ENCODE measurements at places on chromosomes 7 and 10.

- no peak for DNase-seq
Observed at GRCh38 chr10:12337453-12338372, 11.6 kb upstream of the CAMK1D start.

GRCh38 chr10:69279110-69279509, 814 bp downstream of the HK1 start:
- no peak for DNase-seq

- no peak for DNase-seq
Observed at GRCh38 chr10:63883861-63884260, 362.7 kb downstream of the REEP3 start.

DNA sequence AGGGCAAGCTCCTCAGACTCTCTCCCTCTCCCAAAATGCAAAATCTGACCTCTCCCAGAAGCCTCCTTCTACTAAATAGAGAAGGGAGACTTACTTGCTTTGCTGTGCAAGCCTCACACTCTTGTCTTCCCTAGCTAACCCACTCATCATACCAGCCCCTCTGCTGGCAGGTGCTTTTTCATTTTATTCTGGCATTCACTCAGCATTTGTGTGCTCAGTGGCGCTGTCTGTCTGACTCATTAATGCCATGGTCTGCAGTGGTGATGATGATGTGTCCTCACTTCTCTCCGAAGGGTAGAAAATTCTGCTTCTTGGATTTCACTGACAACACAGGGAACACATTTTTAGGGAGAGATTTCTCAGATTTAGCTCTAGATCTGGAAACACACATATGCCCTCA, 22.0 kb upstream of the BTRC start:
- DNase-seq, result no peak

DNA sequence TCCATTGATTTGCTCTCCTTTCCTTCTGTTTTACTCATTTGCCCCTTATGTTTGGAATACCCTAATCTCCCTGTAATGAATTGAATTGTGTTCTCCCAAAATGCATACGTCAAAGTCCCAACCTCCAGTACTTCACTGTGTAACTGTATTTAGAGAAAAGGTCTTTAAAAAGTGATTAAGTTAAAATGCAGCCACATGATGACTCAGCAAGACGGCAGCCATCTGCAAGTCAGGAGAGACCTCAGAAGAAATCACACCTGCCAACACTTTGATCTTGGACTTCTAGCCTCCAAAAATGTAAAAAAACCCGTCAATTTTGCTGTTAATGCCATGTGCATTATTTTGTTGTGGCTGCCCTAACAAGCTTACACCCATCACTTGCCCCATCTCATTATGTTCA, 85.3 kb upstream of the PCLO start:
- no peak for DNase-seq

GRCh38 chr7:132257253-132257652, 319.0 kb downstream of the PLXNA4 start:
- DNase-seq, result no peak

GRCh38 chr7:134355927-134356326, 39.2 kb upstream of the SLC35B4 start:
- no peak for DNase-seq

- no peak for DNase-seq
Observed at GRCh38 chr7:46123-46829, 146.1 kb upstream of the FAM20C start.

- no peak for DNase-seq
Observed at GRCh38 chr10:32692174-32692573, 246.2 kb downstream of the CCDC7 start.

DNA sequence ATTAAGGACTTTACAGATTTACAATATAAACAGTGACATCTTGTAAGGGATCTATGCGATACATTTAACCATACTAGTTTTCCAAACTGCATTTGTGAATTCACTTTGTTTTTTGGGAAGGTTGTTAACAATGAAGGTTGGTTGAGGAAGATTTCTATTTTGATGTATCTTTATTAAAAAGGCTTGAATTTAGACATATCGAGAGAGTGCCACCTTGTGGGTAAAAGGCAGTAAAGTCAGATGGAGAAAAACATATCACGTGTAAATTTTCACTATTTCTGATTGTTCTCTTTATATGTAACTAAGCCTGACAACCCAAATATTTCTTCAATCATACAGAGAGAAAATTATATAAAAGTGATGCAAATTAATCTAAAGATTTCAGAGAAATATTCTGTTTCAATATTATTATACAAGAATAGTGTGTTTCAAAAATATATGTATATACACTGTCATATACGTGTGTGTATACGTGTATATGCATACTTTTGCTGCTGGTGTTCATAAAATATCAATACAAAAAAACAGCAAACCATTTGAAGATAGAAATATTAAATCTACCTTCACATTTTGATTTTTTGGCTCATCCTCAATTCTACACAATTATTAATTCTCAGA, 988.6 kb downstream of the SORCS1 start:
- DNase-seq, result no peak

DNA sequence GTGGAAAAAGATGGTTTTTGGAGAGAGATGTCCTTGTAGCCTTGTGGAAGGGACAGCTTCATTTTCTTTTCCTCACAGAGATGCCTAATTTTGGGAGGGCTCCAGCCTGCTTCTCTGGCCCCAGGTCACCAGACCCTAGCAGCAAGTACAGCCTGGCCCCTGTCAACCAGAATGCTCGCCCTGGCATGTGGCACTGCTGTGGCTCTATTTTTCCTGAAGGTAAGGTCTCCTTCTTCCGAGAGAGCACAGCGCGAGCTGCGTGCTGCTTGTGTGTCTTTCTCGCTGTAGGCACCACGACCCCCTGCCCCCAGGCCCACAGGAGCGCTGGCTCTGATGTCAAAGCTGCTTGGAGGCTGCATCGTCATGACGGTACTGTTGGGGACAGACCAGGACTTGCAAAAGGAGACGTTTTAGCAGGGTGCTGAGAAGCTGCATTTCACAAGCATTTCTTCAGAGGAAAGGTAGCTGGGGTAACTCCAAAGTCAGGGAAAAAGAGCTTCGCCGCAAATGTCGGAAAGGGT, 58.7 kb downstream of the CLEC2L start:
- no peak for DNase-seq

GRCh38 chr7:33750177-33750576, 155.2 kb upstream of the BMPER start:
- DNase-seq, result no peak

DNA sequence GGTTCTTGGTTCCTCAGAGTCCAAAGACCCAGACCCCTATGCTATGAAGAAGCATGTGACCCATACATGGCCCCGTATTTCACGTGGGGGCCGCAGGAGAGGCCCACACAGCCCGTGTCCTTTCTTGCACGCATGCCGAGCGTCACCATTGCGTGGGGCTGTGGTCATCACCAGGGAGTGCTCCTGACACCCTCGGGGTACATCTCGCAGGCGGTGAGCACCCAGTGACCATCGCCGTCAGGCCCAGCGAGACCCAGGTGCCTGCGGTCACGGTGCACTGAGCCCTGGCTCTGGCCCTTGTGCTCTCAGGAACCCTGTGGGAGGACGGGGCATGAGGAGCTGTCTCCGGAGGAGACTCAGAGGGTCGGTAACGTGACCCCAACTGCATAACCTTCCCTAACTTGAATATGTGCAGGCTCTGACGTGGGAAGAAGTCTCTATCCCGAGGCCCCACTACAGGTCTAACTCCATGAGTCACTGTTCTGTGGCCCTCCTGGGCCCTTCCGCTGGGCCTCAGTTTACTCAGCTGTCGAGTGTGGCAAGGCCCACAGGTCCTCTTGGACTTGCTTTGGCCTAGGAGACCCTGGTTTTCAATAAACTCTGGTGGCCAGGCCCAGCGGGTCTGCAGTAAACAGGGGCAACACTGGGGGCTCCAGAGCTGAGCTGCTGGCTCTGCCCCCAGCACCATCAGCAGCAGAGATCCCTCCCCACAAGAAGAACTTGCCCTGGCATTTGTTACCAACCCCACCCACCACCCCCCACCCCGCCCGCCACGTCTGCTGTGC, 503.9 kb downstream of the PTPRN2 start:
- DNase-seq, result no peak

DNA sequence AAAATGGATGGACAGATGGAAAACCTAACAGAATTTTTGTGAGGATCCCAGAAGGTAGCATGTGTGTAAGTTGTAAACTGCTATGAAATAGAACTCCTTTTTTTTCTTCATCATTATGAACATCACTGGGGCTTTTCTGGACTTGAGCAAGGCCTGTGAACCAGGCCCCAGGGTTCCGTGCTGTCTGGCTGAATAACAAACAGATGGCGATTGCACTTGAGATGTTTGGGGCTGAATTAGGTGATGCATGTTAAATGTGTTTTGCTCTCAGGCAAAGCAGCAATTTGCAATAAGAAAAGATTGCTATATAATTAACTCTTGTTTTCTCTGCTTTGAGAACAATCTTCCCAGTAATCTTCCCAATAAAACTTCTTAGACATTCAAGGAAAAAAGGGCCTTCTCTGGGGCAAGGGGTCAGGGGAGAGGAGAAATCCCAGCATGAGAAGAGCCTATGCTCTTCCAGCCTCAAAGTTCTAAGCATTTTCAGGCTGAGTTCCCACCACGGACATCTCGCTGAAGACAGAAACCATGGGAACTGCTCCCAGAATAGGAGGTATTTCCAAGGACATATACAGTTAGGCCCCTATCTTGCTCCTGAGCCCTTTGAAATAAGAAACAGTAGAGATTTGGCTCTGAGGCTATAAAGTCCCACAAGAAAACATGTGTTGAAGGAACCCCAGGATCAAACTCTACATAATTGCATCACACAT, 98.7 kb downstream of the ITIH5 start:
- no peak for DNase-seq

GRCh38 chr10:113600569-113600968, 47.7 kb downstream of the HABP2 start:
- DNase-seq, result no peak

DNA sequence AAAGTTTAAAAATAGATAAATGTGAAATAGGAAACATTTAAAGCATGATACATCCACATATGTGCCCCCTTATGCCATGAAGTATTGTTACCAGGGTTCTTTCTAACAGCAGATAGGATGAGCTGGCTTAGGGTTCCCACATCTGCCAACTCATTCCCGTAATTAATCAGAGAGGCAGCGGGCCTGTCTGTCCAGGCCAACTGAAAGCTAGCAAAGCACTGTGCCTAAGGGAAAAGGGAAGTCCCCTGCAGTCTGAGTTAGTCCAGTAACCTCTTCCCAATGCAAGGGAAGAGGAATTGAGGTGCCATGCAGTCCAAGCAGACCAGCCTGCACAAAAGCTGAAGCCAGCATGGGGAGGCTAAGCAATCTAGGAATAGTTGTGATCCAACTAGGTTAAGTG, 18.3 kb upstream of the ZC3HAV1L start:
- no peak for DNase-seq

GRCh38 chr7:34357068-34357467, 300.9 kb upstream of the NPSR1 start:
- DNase-seq, result no peak

- DNase-seq, result no peak
Observed at GRCh38 chr7:141776374-141776773, at the start of gene TAS2R4. TSS of gene TAS2R4 (plus strand) at chr7:141776674. CDS start at chr7:141778489, 1,815 bp downstream.

- DNase-seq, result no peak
Observed at GRCh38 chr10:27820637-27821036, 75.0 kb upstream of the MKX start.

- DNase-seq, result no peak
Observed at GRCh38 chr7:28425496-28425895, 13.2 kb downstream of the CREB5 start.

DNA sequence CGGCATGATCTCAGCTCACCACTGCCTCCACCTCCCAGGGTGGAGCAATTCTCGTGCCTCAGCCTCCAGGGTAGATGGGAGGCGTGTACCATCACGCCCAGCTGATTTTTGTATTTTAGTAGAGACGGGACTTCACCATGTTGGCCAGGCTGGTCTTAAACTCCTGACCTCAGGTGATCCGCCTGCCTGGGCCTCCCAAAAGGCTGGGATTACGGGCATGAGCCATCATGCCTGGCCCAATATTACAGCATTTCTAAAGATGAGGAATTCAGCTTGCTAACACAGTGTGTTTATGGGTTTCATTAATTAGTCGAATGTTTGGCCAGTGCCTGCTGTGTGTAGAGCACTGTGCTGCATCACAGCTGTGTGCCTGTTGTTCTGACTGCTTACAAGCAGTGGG, 3.7 kb downstream of the WDR37 start:
- DNase-seq, result no peak

DNA sequence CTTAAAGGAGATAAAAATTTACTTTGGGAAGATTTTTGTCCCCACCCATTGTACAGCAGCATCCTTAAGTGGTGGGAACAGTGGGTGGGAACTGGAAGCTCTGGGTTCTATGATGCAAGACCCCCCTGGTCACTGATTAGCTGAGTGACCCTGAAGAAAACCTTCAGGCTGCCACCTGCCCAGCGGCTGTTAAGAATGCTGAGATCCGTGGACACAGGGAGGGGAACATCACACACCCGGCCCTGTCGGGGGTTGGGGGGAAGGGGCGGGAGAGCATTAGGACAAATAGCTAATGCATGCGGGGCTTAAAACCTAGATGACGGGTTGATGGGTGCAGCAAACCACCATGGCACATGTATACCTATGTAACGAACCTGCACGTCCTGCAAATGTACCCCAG, 14.5 kb downstream of the CARD11 start:
- no peak for DNase-seq

- no peak for DNase-seq
Observed at GRCh38 chr10:88288320-88289059, 294.6 kb downstream of the RNLS start.

DNA sequence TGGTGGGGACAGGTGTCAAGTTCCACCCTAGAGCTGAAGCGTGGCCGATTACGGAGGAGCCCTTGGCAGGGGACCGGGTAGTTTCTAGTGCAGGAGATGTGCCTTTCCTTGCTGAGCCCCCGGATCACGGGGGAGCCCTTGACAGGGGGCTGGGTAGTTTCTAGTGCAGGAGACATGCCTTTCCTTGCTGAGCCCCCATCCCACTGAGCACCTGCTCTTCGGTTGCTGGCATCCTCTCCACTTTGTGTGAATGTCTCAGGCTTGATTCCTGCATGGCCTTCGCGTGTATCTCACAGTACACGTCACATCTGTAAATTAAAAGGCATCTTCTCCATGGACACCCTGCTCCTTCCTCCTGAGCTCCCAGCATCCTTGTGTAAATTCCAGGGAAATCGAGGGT, 263.5 kb downstream of the ADARB2 start:
- no peak for DNase-seq

DNA sequence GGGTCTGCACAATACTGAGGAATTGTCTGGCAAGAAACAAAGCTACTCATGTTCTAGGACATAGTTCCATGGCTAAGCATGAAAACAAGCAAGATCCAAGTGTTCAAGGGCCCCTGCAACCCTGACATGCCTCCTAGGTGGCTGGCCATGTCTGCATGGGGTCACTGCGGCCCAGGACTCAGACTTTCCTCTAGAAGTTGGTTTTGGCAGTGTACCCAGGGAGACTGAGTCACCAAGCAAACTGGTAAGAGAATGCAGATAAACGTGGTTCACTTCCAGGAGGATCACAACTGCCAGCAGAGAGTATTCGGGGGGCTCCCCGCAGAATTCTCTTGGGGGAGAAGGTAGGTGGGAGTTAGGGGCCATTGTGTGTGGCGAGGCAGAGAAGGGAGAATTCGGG, 7.4 kb upstream of the PFKFB3 start:
- no peak for DNase-seq
